ENCODE measurements at places on chromosomes 12 and 14.

- DNase-seq, result no peak
These were observed 4.0 kb downstream of the CHGA start for GRCh38 chr14:92926931-92927330.

- no peak for DNase-seq
These were observed 23.2 kb downstream of the HSPB8 start for GRCh38 chr12:119201789-119202543.

GRCh38 chr12:49200919-49201594 lies 12.2 kb upstream of the TUBA1A start:
- no peak for DNase-seq

- DNase-seq, result no peak
These were observed 102.1 kb downstream of the KCNH5 start for GRCh38 chr14:62943202-62943601.

- DNase-seq, result no peak
These were observed 318.9 kb downstream of the SNAPC1 start for GRCh38 chr14:62081012-62081612.

- no peak for DNase-seq
These were observed 66.7 kb upstream of the FRMD6 start for GRCh38 chr14:51585055-51585454.

- no peak for DNase-seq
These were observed 138.6 kb downstream of the TPH2 start for GRCh38 chr12:72077111-72077820.
